ENCODE measurements at places on chromosomes 11 and 22.

GRCh38 chr11:14021738-14022137 is 59.2 kb downstream of the SPON1 start:
- DNase-seq = no peak

DNA sequence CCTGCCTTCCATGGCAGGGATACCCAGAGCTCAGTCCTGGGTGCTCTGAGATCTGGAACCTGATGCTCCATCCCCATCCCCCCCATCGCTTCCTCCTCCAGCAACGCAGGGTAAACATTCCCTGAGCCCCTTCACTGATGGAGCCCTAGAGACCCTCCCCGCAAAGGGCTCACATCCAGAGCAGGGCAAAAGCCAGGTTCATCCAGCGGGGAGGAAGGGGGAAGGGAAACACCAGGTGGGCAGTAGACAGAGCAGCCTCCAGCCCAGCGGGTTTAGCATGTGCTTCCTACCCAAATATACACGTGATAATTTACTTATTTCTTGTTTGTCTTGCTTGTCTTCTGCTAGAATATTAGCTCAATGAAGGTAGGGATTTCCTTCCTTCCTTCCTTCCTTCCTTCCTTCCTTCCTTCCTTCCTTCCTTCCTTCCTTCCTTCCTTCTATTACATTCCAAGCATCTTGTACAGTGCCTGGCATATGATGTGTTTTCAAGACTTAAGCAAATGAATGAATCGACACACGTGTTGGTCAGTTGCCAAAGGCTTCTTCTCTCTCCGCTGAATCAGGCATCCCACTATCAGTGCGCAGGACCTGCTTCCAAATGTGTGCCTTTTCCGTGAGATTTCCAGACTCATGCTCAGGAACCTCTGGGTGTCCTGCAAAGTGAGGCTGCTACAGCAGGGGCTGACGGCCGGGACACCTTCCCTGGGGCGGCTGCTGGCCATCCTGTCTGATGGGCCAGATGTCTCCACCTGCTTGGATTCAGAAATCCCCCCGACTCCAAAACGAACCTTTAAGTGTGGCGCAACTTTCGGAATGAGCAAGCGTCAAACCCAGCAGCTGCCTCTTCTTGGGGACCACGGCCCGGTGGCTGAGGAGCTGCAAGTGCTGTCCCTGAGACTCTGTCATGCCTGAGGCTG is 955.1 kb downstream of the BRD1 start:
- no peak for DNase-seq

- DNase-seq = no peak
Observed at GRCh38 chr11:118240999-118241763, 11.0 kb downstream of the MPZL3 start.

GRCh38 chr11:109317726-109318125 is 104.3 kb upstream of the C11orf87 start:
- no peak for DNase-seq

GRCh38 chr11:71999798-72000197 is 1.1 kb downstream of the IL18BP start:
- DNase-seq = no peak

GRCh38 chr11:14424096-14424495 is 65.1 kb upstream of the RRAS2 start:
- DNase-seq = no peak

DNA sequence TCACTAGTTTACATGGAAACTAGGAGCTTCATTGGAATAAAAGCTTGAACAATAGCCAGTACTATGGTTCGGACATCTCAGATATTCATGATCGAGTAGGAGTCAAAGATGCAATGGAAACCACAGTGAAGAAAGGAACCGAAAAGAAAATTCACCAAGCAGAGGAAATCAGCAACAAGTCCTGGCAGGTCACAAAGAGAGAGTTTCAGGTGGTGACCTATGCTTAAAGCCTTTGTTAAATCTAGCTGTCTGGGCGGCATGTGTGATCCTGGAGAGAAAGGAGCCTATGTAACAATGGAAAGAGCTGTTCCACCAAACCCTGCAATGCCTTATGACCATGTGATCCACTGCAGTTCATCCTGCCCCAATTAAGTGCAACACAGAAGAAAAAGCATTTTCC is 68.9 kb upstream of the POU2AF2 start:
- DNase-seq = no peak

DNA sequence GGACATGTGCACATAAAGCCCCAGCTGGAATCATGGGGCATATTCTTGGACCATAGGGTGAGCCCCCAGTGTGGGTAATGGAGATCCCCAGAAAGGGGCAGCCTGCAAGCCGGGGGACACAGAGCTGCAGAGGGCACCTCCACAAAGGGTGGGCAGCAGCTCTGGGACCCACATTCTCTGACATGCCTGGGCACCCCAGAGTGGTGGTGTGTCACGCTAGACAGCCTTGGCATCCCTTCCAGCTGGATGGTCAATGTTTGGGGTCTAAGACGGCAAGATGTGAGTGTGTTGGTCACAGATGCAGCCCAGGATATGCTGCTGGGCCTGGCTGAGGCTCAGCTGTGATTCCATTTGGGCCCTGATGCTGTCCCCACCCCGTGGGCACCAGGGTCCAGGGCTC is 9.7 kb downstream of the ADORA2A start:
- DNase-seq = no peak

GRCh38 chr11:28911829-28912228 is 803.6 kb downstream of the METTL15 start:
- DNase-seq = no peak

GRCh38 chr11:115155320-115155719 is 348.9 kb downstream of the CADM1 start:
- DNase-seq = no peak

DNA sequence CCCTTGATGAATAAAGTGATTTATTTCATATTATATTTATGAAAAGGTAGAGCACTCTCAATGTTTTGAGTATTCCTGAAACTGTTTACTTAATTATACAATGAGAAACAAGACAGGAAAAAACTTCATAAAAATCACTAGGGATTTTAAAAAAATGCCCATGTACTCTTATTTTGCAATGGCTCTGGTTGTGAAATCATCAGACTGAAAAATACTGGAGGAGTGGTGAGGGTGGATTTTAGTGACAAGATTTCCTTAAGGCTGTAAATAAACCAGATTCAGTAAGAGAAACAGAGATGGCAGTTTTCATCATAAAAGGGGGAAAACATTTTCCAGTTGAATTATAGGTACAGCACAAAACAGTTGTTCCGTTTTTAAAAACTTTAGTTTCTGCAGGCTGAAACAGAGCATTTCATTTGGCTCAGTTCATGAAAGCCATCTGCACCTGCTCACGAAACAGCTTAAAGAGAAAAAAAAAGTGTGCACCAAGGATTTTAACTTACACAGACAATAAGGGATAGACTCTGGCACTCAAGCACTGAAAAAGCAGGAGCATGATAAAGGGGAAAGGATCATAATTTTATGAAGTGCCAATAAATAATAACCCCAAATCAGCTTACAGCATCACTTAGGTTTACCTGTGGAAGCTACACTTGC is 100.7 kb downstream of the MAML2 start:
- no peak for DNase-seq

DNA sequence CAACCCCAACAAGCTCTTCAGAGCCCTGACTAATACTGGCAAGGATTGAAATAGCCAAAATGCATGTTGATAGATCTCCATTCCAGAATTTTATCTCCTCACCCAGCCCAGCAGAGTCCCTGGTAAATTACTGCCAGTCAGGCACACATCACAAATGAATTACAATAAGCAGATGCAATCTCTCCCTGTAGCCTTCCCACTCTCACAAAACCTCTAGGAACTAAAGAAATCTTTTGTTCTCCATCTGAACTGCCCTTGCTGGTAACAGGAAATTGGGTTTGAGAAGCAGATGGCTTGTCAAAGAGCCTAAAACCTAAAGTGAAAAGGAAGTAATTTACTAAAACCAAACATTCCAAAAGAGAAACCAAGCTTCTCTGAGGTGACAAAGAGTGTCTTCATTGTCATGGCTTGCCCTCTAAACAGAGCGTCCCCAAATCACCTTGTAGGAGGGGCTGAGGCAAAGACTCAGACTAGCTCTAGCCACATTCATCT is 59.5 kb downstream of the FAM168A start:
- DNase-seq = no peak

DNA sequence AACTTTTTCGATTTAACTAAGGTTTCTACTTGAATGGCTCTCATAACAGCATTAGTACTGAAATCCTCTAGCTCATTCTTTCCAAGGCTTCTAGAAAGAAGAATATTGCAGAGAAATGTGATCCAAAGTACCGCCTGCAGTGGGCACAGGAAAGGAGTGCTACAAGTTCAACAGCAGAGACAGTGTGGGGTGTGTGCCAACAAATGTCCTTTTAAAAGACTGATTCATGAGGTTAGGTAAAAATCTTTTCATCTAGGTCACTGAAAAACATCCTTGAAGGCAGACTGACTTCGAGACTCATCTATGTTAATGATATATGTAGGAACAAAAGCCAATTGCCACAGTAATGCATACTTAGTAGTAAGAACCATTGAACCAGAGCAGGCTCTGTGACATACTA is 349.1 kb upstream of the PITPNB start:
- no peak for DNase-seq

DNA sequence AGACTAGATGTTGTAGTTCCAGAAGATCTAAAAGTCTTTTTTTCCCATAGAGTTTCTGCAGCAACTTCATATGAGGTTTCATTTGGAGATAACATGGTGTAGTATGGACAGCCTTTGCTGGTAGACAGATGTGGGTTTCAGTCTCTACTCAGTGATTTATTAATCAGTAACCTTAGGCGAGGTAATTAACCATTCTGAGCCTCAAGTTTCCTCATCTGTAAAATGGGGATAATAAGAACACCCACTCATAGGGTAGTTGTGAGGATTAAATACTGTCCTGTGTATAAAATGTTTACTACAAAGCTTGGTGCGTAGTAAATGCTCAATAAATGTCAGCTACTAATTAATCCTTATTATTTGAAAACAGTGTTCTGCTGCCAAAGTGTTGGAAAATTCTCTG is 16.8 kb downstream of the POU2F3 start:
- no peak for DNase-seq

DNA sequence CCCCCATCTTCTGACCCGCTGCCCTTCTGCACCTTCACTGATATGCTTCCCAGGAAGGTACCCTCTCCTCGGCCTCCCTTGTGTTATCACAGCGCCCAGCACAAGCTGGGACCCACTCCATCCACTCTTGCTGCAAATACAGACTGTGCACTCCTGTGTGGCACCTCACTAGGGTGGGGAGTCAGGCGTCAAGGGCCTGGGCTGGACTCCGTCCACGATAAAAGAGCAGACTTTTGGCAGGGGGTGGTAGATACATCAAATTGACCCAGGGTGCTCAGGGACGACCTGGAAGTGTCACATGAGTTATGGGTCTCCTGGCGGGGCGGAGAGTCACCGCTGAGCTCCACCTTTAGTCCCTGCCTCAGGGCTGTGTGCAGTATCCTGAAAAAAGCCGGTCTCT is 908 bp downstream of the TRPM5 start:
- no peak for DNase-seq

GRCh38 chr22:39935116-39935515 is 25.1 kb upstream of the TMA7B start:
- no peak for DNase-seq

- DNase-seq = no peak
Observed at GRCh38 chr22:21707677-21708076, 27.9 kb downstream of the YPEL1 start.

DNA sequence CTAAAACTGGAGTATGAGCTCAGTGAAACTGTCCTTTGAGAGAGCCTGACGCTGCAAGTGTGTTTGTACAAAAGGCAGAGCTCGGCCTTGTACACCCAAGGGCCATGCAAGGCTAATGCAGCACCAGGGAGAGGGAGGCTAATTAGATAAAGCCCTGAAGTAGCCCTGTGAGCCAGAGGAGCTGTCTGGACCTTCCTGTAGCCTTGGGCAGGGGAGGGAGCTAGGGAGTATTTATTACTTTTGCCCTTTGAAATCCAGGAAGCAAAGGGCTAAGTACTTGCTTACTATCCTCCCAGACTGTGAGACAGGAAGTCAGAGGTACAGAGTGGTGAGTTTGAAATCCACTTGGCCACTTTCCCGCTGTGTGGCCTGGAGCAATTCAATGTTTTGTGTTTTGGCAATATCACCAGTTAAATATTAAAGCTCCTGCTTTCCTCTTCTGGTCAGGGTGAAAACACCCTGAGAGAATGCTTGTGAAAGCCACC is 10.2 kb upstream of the LDHA start:
- no peak for DNase-seq

DNA sequence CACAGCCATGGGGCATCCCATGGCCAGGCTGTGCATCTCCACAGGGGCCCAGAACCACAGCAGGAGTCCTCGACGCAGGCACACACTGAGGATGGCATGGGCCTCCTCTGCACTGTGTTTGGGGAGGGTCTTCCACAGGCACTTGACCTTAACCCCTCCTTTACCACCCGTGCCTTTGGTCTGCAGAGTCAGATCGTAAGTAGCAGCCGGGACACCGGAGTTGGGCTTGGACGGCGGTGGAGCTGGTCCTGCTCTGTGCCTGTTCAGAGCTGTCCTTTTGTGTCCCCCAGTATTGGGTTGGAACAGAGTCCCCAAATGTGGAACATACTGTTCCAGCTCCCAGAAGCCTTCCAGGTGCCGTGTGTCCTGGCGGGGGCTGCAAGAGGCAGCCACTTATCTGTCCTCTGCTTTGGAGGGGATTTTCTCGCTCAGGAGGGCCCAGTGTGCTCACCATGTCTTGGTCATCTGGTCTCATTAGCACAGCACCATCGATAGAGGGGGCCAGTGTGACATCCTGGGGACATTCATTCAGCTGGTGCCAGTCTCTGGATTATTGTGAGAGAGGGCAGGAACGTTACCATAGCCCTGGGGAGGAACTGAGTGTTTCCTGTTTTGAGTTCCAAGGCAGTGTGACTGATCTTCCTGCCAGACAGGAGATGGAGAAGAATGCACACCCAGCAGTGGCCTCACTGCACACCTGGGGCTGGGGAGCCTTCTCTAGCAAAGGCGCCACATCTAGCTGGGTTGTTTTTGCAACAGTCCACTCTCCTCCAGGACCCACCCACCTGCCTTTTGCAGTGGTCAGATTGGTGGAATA is 12.4 kb downstream of the CRELD2 start:
- no peak for DNase-seq

- DNase-seq = no peak
Observed at GRCh38 chr22:26271427-26271826, 102.2 kb downstream of the SEZ6L start.

GRCh38 chr11:120562806-120563425 is 51.4 kb downstream of the GRIK4 start:
- DNase-seq = no peak

DNA sequence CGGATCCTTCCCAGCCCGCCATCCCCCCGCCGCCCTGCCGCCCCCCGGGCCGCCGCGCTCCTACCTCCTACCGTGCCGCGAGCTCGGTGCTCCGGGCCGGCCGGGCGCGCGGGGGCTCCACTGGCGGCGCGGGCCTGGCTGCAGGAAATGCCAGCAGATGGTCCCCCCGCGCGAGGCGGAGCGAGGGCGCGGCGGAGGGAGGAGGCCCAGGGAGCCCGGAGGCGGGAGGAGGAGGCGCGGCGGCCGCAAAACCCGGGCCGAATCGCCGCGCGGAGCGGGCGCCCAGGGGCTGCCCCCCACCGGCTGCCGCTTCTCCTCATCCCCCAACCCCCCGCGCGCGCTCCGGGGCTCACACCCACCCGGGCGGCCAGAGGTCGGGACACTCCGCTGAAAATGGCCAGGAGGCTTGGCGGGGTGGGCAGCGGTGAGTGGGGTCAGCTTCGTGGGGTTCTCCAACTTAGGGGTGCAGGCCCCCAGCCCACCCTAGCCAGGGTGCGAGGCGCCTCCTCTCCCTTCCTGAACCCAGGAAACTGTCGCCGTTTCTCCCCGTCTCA is at the start of gene OSBPL5:
Gene OSBPL5, minus strand, starts transcription at position 159 of the 554 bp plus-strand sequence. CDS start 36,162 bp downstream, outside the sequence.
- no peak for DNase-seq
